ENCODE measurements at places on chromosomes 12 and 14.
A peak's percentile ranks its signal among the peaks of the same experiment; 100 is the strongest.

- no peak for DNase-seq
These were observed 343.2 kb downstream of the PDZRN4 start for GRCh38 chr12:41531147-41531829.

DNA sequence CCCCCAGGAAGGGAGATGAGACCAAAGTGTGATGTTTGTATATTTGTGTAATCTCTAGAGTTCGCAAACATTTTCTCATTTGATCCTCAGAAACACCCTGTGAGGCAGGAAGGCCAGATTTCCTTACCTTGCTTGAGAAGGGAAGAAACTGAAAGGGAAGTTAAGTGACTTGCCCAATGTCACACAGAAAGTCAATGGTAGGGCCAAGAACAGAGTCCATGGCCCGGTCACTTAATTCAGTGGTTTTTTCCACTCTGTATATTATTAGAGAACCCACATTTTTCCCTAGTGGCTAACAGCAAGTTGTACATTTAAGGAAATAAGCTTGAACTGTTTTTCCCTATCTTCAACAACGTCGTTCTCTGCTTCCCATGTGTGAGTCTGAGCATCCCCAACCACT is 25.6 kb upstream of the CHPT1 start:
- DNase-seq, result no peak

DNA sequence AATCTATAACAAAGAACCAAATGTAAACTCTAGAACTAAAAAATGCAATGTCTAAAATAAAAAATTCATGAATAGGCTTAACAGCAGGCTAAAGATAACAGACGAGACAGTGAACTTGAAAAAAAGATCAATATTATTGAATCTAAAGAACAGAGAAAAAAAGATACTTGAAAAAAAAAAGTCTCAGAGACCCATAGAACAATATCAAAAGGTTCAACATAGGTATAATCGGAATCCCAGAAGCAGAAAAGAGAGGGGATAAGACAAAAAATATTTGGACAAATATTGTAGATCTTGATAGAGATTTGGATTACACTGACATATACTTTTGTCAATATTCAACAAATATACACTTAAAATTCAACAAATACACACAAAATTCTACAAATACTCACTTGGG is 56.6 kb downstream of the TC2N start:
- no peak for DNase-seq

DNA sequence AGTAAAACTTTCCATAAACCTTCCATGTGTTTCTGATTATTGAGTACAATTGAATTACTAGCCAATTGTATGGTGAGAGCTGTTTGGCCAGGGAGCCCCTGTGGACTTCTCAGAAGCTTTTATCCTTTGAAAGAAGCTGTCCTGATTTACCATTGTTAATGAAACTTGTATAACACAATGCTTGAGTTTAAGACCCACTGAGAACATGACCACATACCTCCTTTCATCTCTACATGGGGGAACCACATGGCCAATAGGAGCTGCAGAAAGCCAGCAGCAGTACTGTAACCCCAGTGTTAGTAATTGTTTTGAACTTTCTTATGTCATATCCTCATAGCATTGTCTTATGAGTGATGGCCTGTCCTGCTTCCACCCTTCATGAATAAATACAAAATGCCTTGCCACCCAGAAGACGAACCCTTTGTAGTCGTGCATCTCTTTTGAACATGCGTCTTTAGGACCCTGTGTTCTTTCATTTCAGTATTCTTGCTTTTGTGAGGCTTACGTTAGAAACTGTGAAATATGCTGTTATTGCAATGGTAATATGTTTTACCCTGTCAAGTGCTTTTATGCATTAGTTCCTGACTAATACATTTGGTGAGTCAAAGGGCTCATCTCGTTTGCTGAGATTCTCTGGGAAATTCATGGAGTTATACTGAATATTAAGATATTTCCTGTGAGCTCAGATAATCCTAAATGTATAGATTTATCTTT is 815.7 kb downstream of the NRXN3 start:
- no peak for DNase-seq

DNA sequence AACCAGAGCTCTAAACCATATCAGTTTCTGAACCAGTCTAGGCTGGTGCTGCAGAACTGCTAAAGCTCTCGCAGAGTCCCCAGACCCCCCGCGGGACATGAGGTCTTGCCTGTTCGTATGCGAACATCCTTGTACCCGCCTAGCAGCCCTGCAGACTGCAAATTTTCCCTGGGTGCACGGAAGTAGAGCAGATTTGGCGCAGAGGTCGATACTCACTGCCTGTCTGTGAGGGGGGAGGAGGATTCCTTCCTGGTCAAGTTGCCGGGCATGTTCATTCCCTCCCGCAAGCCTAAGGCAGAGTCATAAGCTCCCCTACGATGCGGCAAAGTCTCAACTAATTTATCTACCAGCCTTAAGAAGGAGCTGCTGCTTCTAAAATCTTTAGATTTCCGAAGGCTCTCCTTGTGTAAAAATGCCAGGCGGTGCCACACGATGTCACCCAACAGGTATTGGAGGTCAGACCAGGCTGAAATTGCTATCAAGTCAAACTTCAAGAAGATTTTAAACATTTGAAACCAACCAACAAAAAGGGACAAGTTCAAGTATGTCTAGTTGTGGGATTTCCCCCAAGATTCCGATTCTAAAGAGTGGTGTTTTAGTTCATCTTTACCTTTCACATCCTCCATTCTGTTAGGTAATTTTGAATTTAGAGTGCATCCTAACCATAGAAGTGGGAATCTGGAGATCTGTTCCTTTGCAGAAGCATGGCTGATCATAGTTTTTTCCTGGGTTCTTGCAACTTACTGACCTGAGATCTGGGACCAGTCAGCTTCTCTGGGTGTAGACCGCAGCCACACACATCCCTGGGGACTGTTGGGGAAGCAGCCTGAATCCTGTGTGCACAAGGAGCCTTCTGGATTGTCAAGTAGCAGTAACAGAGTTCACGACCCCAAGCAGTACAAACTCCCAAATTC is 1.6 kb upstream of the PAX9 start:
- DNase-seq, result no peak

GRCh38 chr12:103640410-103640809 is 53.3 kb downstream of the STAB2 start:
- no peak for DNase-seq

- DNase-seq, result no peak
These were observed 20.2 kb downstream of the CEP170B start for GRCh38 chr14:104885031-104885972.

- no peak for DNase-seq
These were observed at the start of gene MSRB3 for GRCh38 chr12:65278576-65279368. TSS of gene MSRB3 (plus strand) at chr12:65278683. CDS start at chr12:65308580, 29,897 bp downstream.

DNA sequence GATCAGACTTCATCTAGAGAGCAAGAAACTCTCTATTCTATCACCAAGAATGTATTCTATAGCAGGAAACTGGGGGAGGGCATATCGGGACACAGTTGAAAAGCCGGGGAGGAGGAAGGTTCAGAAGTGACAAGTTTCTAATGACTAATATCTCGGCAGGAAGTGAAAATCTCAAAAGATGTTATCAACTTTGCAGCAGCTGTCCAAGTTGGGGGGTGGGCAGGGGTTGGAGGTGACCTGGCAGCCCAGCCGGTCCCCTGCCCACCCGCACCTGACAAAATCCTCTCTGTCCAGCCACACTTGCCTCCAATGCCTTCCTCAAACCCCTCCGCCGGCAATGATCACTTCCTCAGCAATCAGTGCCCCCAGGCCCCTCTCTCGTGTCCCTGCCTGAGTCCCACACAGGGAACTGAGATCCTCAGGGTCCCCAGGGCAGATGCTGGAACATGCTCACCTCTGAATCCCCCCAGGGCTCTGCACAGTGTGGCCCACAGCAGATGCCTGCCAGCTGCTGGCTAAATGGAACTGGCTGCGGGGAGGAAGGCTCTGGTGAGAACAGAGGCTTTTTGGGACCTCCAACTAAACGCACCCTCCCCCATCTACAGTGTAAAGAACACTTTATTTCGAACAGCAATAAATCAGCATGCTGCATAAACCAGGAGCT is 43.9 kb downstream of the CCDC88C start:
- DNase-seq, result no peak

- DNase-seq, result no peak
These were observed 485.1 kb downstream of the ZFP36L1 start for GRCh38 chr14:68307790-68308168.

- no peak for DNase-seq
These were observed 202.8 kb upstream of the PELI2 start for GRCh38 chr14:55915456-55915855.

- no peak for DNase-seq
These were observed 11.7 kb downstream of the RTL1 start for GRCh38 chr14:100891501-100892445.

DNA sequence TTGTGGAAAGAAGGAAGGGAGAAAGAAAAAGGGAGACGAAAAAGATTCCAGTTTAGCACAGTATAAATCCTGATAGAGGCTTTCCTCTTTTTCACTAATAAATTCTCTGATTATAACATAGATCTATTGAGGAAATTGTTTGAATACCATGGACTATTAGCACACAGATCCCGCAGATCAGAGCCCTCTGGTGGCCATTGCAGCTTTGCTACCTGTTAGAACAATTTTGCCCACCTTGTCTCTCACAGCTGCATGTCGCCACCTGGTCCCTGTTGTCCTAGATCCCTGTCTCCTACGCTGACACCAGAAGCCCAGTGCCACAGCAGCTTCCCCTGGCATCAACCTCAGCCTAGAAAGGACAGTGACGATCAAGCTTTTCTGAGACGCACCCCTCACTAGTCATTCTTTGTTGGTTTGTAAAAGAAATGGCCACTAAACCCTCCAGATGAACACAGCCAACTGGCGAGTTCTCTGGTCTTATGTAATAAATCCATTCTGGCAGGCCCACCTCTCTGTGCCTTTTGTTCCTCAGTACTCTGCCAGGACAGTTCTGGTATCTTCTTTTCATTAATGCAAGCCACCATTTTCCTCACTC is 9.9 kb downstream of the GPHB5 start:
- no peak for DNase-seq

DNA sequence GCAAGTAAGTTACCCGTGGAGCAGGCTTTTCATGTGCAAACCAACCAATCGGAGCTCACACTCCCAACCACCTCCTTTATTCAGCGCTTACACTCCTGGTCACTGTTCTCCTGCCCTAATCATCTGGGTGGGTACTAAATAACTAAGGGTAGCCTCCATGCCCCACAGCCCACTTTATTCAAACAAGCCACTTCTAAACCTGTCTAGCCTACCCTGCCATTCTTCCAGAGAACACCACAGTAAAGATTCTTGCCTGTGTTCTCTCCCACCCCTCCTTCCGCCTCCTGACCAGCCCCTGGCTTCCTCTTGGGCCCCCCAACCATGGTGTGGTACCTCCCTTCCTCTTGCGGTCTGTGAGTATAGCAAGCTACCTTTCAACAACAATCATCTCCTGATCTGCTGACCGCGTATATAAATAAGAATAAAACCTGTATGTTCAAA is 581.9 kb downstream of the VRK1 start:
- no peak for DNase-seq

DNA sequence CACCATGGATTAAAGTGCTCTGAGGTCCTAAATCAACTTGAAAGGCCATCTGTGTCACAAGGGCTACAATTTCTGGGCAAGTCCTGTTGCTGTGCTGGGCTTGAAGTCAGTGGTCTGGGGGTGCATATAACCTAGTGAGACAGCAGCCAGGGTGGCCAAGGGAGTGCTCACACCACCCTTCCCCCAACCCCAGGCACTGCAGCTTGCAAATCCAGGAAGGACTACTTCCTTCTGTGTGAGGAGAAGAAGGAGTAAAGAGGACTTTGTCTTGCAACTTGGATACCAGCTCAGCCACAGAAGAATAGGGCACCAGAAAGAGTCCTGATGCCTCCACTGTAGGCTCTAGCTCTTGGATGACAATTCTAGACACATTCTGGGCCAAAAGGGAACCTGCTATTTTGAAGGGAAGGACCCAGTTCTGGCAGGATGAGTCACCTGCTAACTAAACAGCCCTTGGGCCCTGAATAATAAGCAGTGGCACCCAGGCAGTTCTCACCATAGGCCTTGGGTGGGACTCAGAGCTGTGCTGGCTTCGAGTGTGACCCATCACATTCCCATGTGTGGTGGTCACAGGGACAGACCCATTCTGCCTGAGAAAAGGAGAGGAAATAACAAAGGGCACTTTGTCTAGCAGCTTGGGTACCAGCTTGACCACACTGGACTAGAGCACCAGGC is 32.6 kb upstream of the DHRS7 start:
- DNase-seq, result no peak

DNA sequence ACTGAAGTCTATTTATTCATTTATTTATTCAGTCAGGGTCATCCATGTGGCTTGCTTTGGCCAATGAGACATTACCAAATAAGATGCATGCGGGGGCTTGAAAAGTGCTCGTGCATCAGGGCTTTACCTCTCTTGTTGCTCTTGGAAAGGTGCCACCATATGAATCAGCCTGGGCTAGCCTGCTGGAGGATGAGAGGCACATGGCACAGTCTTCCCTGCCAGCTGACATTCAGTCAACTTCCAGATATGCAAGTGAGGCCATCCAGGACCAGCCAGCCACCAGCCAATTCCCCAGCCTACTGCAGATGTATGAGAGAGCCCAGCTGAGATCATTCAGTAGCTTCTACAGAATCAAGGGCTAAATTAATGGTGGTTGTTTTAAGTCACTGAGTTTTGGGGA is 105.2 kb upstream of the RPH3A start:
- peak; percentile 1 for DNase-seq

- no peak for DNase-seq
These were observed 71.4 kb downstream of the BCL11B start for GRCh38 chr14:99200654-99201005.

GRCh38 chr12:16165506-16165905 is 112.0 kb downstream of the SLC15A5 start:
- DNase-seq, result peak; percentile 14

DNA sequence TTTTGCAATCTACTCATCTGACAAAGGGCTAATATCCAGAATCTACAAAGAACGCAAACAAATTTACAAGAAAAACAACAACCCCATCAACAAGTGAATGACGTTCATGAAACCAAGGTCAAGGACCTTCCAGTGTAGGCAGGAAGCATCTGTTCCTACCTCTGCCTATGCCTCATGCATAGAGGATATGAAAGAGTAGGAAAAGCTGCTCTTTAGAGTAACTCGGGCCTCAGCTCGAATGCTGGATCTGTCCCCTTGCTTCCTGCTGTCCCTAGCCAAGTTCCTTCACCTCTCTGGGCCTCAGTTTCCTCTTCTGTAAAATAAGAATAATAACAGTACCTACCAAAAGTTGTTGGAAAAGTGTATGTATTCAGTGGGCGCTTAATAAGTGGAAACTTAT is 65.0 kb downstream of the FOXN4 start:
- DNase-seq, result no peak

DNA sequence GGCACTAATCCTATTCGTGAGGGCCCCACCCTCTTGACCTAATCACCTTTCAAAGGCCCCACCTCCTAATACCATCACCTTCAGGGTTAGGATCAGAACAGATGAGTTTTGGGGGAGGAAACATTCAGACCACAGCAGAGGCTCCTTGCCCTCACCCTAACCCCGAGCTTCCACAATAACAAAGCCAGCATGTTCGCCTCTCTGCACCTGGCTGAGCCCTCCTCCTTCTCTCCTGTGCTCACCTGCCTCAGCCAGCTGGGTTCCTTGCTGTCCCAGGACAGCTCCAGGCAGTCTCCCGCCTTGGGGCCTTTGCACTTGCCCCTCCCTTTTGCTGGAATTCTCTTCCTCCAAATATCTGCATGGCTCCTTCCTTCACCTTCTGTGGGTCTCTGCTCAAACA is 9.7 kb upstream of the RAN start:
- no peak for DNase-seq

Data from non-pigmented ciliary epithelial cell (primary cell).